ENCODE measurements at places on chromosomes 2 and 18.

- DNase-seq: peak; percentile 16
These were observed 134.8 kb downstream of the EIPR1 start for GRCh38 chr2:3242747-3243369.

DNA sequence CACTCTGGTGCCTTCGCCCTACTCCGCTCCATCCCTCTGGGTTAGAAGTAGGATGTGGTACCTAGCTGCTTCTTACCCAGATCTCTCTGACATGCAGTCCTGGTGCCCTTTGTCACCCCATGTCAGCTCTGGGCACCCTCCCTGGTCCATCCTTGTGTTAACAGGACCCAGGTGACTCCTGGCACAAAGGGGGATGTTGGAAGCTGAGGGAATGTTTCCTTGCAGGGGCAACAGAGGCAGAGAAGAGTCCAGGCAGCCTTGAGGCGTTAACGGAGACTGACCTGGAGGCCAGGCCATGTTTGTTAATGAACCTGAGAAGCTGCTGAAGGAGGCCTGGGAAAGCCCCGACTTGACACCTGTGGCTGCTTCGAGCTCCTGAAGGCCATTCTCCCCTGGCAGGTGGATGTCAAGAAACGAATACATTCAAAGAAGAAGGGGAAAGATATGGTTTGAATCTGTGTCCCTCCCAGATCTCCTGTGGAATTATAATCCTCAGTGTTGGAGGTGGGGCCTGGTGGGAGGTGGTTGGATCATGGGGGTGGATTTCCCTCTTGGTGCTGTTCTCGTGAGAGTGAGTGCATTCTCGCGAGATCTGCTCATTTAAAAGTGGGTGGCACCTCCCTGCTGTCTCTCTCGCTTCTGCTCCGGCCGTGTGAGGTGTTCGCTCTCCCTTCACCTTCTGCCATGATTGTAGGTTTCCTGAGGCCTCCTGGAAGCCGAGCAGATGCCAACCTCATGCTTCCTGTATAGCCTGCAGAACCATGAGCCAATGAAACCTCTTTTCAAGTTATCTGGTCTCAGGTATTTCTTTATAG is 31.4 kb downstream of the NPPC start:
- DNase-seq: no peak

DNA sequence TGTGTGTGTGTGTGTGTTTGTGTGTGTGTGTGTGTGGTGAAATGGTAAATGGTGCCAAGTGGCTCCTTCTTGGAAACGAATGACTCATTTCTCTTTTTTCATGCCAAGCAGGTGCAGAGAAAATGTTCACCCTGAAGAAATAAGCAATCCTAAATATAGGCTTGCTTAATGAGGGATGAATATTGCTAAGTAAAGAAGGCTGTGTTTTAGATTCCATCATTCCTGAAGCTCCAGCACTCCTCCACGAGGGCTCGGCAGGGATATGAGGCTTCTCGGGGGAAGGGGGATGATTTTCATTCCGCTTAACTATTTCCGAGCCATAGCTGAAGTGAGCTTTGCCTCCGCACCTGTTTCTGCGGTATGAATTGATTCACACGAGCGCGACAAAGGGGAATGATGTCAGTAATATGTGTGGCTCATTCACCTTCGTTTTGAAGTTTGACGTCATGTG is 72.9 kb downstream of the TSN start:
- no peak for DNase-seq

DNA sequence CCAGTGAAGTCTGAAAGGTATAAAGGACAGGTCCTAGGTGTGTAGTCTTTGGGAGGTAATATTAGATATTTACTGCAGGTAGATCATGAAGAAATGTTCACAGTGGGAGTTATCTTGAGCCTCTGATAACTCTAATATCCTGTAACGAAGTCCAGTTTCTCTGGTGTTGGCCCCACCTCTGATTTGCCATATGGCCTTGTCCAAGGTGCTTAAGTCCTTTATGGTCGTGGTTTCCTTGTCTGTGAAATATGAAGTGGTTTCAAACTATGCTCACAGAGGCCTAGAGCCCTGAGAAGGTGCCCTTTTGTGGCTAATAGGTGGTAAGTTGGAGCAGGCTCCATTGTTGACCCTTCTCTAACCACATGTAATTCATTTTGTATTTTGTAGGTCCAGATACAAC is 190.7 kb downstream of the ICOS start:
- no peak for DNase-seq

DNA sequence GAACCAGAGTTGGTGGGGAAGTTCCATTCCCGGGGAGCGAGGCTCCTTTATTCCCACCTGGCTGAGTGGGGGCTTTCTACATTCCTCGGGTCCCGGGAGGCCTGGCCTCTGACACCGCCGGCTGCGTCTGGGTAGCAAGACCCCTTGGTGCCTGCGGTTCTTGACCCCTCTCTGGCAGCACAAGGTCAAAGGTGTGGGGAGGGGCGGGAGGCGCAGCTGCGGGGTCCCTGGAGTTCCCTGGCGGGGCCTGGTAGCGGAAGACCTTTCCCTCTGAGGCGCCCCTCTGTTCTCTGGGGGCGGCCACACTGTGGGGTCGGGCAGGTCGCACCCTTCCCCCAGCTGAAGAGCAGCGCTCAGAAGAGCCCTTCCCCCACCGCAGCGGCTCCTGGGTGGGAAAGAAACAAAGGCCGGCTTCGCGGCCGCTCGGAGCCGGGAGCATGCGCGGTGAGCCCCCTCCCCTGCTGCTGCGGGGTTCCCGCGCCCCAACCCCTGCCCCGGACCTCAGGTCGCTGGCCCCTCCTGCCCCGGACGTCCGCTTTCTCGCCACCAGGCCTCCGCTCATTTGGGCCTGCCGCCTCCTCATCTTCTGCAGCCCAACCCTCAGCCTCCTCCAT is 146.3 kb downstream of the ANKRD44 start:
- no peak for DNase-seq
